Smooth muscle cell of the umbilical artery (primary cell): ENCODE measurements at places on chromosomes 7 and 10. TPM values are rescaled to one million over a fixed set of nuclear protein-coding genes. Genes with fewer than 3 reads are reported as not detected.

Gene KEL
- not detected in 2 replicates for total RNA-seq

Gene CHST15
- 0.30 and 0.46 TPM in 2 replicates for total RNA-seq

Gene FKBP14
- 79.9 and 141 TPM in 2 replicates for total RNA-seq

Gene FAM131B
- total RNA-seq, result 3.6 and 4.0 TPM in 2 replicates

Gene SPACDR
- 0.30 and 1.5 TPM in 2 replicates for total RNA-seq

Gene ZNF727
- total RNA-seq, result not detected in 2 replicates

Gene RAMP3
- not detected in 2 replicates for total RNA-seq
